ENCODE measurements at places on chromosomes 7 and 10.

GRCh38 chr7:151461096-151461941 lies 21.4 kb upstream of the CRYGN start:
- DNase-seq, result no peak

- DNase-seq, result no peak
Measured at GRCh38 chr7:92720604-92721350, 115.6 kb downstream of the CDK6 start.

- no peak for DNase-seq
Measured at GRCh38 chr7:27822245-27822644, 82.3 kb downstream of the TAX1BP1 start.

- DNase-seq, result no peak
Measured at GRCh38 chr7:7157887-7158271, 24.5 kb upstream of the C1GALT1 start.

DNA sequence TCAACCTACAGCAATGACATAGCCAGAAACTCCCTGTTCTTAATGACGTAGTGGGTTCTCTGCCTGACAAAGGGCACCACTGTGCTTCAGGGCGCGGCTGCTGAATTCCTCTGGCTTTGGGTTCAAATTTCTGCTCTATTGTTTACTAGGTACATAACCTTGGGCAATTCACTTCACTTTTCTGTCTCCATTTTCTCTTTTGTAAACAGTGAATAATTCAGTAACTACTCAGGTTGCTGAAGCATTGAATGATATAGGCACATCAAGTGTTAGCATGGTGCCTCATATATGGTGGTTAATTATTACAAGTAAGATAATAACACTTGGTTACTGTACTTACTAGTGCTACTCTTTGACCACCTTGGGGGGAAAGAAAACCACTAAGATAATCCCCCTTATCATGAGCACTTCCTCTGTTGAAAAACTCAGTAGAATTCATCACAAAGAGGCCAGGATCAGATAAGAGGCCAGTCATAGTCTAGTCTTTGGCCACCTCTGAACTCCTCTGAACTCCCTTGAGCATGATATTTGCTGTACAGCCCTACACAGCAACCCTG lies 92.0 kb upstream of the AHR start:
- no peak for DNase-seq

DNA sequence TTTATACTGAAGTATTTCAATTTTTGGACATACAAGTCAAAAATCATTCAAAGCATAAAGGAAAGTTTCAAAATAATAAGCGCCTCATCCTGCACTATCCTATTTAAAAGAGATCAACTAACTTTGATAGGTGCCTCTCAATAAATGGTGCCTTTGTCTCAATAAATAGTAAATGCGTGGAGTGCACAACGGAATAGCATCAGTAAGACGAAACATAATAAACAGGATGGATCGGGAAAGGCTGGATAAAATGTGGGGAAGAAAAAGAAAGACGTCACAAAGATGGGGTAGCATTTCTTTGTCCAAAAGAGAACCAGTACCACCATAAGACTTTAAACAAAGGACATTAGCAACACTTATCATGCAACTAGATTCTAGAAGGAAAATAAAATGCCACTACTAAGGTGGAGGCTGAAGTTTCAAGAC lies 571 bp upstream of the PRKAR2B start:
- DNase-seq, result no peak

GRCh38 chr10:64086083-64086767 lies 565.0 kb downstream of the REEP3 start:
- no peak for DNase-seq

- no peak for DNase-seq
Measured at GRCh38 chr7:2771274-2771731, 72.8 kb downstream of the GNA12 start.

- DNase-seq, result no peak
Measured at GRCh38 chr10:65611592-65611991, 1314.2 kb upstream of the LRRTM3 start.

DNA sequence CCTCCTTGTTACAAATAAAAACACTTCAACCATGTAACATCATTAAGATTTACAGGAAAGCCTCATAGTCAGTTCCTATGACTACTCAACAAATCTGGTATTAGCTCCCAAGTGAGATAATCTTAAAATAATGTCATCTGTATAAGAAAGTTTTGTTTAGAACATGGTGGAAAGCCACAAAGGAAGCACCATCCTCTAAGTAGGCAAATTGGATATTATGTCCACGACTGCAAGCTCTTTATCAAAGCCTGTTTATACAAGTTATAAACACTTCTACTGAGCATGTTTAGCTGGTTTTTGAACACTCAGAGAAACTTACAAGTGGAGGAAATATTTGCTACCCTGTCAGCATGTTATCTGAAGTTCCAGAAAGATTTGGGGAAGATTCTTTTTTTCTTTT lies 349.8 kb downstream of the ARL4A start:
- no peak for DNase-seq

DNA sequence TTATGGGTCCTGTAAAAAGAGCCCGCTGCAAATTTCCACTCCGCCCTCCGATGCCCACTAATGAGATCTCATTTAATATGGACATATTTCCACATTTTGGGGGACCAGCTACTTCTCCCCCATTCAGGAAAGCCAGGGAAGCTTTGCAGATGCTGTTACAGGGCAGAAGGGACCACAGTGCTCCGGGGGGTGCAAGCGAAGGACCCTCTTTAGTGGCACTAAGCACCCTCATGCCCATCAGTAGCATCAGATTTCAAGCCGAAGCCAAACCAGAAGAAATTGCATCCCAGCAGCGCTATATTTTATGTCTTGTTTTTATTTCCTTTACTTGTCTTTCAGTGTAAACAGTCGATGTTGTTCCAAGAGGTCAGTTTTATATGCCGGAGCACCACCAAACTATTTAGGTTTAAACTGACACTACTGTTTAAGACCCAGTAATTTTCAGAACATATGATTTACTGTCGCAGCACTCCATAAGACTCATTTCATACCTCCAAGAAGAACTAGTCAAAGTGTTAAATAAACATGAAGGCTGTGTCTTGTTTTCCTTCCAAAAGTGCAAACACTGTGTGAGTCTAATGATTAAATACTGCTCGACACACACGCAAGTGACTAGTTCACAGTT lies 122.2 kb upstream of the MGMT start:
- DNase-seq, result no peak

GRCh38 chr7:101085162-101085964 lies at the start of gene TRIM56:
TSS of gene TRIM56 (plus strand) at chr7:101085481. CDS start at chr7:101087313, 1,832 bp downstream.
- peak; percentile 58 for DNase-seq

GRCh38 chr7:99219985-99220384 lies 12.1 kb upstream of the KPNA7 start:
- no peak for DNase-seq

DNA sequence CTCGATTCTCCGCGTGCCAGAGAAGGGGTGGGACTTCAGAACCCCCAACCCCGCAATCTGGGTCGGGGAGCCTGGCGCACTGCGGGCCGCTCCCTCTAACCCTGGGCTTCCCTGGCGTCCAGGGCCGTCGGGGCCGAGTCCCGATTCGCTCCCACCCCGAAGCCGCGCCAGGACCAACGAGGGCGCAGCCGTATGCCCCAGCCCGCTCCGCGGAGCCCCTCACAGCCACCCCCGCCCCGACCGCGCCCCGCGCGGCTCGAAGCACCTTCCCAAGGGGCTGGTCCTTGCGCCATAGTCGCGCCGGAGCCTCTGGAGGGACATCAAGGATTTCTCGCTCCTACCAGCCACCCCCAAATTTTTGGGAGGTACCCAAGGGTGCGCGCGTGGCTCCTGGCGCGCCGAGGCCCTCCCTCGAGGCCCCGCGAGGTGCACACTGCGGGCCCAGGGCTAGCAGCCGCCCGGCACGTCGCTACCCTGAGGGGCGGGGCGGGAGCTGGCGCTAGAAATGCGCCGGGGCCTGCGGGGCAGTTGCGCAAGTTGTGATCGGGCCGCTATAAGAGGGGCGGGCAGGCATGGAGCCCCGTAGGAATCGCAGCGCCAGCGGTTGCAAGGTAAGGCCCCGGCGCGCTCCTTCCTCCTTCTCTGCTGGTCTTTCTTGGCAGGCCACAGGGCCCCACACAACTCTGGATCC lies at the start of gene LEP:
Gene LEP (plus strand): TSS at position 583 of the 691 bp plus-strand sequence. CDS start 10,741 bp downstream, outside the sequence.
- no peak for DNase-seq

DNA sequence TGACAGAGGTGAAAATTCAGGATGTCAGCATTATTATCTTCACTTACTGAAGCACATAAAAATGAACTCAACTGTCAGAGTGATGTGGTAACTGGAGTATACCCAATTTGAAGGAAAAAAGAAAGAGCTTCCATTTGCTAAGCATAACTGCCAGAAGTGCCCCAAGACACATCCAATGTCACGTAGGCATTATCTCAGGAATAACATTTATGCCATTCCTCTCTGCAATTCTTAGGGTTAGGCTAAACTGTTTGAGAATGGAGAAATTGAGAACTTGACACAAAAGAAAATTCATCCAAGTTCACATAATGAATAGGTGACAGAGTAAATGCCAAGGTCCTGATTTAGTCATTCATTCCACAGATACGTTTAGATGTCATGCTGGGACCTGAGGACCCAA lies 148.6 kb downstream of the GRM3 start:
- no peak for DNase-seq

- DNase-seq, result no peak
Measured at GRCh38 chr10:11403116-11403515, 208.3 kb downstream of the USP6NL start.

DNA sequence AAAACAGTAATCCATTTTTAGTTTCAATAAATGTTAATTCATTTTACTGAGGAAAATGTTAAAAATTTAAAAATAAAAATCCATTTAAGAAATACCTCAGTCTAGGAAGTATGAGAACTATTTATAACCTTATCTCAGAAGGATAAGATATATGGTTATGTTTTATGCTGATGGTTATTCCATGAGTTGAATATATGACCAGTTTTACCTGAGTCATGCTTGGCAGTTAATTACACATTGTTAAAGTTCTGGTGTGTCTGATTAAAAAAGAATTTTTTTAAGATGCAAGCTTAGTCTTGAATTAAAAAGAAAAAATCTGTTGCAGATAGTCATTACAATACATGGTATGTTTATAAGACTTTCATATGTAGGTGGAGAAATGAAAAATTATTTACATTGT lies 191.7 kb downstream of the ARL4A start:
- DNase-seq, result no peak

DNA sequence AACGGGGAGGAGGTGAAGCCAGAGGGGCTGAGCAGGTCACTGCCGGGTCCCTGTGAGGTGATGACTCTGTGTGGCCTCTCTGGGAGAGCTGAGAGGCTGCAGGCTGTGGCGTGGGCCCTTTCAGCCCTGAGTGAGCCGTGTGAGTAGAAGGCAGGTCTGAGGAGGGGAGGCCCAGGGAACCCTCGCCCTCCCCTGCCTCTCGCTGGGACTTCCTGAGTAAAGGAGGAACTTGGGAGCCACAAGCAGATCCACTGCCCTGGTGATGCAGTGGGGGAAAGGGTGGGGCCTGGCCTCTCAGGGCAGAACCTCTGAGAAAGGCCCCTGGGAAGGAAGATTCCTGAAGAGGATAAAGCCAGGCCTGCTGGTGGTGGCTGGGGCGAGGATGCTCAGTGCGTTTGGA lies 22.8 kb downstream of the EEPD1 start:
- DNase-seq, result no peak

DNA sequence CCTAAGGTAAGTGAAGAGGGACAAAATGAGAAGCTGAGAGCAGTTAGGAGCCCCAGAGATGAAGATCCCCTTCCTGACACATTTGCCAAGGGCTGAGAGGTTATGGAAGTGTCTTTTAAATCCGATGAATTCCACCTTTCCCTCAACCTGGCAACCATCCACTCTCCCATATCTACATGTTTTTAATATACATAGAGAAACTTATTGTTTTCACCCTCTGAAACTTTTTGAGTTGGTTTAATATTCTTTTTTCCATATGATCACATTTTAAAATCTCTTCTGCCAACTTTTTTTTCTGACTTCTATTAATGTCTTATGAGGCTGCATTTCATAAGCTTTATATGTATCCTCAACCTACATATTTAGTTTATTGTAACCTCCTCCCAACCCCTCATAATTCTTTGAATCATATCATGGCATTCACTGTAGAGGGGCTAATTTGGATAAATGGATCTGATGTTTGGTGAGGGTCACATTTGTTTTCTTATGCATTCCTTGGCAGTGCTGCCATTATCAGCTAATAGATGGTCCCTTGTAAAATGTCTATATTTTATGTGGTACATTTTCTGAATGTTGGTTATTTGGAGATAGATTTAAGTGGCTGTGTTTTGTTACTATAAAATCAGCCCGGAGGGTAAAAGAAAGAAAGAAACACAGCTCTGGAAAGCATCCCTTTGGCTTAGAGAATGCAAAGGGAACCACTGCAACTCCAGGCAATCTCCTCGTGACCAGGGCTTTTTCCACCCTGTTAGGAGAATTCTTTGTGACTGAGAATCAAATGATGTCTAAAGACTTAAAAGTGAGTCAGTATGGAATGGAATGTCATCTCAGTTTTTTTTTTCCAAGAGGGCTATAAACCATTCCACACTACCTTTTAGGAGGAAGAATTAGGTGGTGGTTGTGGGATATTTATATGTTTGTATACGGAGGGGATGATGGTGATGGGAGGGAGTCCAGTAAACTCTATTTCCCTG lies 334.4 kb downstream of the SUGCT start:
- DNase-seq, result no peak

GRCh38 chr7:636396-636795 lies 90.1 kb upstream of the DNAAF5 start:
- no peak for DNase-seq

DNA sequence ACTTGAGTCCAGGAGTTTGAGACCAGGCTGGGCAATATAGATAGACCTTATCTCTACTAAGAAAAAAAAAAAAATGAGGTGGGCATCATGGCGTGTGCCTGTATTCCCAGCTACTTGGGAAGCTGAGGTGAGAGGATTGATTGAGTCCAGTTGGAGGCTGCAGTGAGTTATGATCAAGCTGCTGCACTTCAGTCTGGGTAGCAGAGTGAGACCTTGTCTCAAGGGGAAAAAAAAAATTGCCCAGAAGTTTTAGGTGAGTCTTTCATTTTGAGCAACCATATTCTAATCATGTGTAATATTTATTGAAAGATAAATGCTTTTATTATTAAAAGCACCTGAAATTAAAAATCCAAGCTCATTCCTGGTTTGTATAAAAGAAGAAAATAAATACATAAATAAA lies 13.1 kb downstream of the INPP5F start:
- no peak for DNase-seq

GRCh38 chr10:5412277-5412941 lies at the start of gene NET1:
TSS of gene NET1 (plus strand) at chr10:5412557. CDS start at chr10:5412693, 136 bp downstream.
- peak; percentile 68 for DNase-seq

DNA sequence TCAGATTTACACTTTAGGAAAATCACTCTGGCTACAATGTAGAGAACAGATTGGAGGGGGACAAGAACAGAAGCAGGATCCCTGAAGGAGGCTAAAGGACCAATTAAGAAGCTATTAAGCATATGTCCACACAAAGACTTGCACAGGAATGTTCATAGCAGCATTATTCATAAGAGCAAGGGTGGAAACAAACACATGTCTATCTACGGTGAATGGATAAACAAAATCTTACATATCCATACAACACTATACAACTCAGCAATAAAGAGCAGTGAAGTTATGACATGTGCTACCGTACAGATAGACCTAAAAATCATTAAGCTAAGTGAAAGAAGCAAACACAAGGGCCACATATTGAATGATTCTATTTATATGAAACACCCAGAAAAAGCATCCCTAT lies 10.4 kb downstream of the CHCHD3 start:
- no peak for DNase-seq
